ENCODE measurements at places on chromosomes 5 and 9.

- peak; percentile 81 for ATAC-seq
Measured at GRCh38 chr9:73149371-73150067, 2.1 kb upstream of the ANXA1 start.

GRCh38 chr9:33065157-33066076 is 11.1 kb downstream of the SMU1 start:
- no peak for ATAC-seq

GRCh38 chr5:40276426-40277102 is 403.2 kb upstream of the PTGER4 start:
- peak; percentile 15 for ATAC-seq

DNA sequence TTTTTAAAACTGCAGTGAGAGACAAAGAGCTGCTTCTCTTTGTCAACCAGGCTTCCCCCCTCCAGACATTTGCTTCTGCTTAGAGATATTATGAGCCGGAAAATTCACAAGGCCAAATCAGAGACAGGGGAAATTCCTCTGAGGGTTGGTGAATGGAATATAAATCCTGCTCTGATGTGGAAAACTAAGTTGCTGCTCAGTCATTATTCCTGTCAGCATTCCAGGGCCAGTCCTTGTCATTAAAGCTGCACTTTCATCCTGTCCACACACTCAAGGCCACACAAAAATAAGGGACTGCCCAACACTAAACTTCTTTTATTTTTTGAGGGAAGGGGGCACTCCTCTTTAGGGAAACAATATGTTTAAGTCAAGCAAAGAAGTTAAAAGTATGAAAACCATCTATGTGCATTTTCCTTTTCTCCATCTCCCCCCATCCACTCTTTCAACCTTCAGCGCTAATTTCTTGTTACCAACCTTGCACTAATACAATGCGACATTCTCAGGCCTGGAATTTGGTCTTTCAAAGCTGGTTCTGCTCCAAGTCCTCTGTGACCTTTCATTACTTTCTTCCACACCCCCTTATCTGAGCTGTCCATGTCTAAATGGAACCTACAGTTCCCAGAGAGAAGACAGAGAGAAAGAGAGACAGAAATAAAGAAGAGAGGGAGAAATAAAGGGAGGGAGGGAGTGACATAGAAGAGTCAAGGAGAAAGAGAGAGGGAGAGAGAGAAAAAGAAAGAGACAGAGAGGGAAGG is 118.9 kb upstream of the S1PR3 start:
- ATAC-seq, result no peak

GRCh38 chr5:15105799-15106393 is 234.3 kb upstream of the ANKH start:
- no peak for ATAC-seq

- no peak for ATAC-seq
Measured at GRCh38 chr5:178194026-178194425, 6.9 kb upstream of the GMCL2 start.

GRCh38 chr5:643351-643801 is 31.2 kb downstream of the CEP72 start:
- no peak for ATAC-seq

DNA sequence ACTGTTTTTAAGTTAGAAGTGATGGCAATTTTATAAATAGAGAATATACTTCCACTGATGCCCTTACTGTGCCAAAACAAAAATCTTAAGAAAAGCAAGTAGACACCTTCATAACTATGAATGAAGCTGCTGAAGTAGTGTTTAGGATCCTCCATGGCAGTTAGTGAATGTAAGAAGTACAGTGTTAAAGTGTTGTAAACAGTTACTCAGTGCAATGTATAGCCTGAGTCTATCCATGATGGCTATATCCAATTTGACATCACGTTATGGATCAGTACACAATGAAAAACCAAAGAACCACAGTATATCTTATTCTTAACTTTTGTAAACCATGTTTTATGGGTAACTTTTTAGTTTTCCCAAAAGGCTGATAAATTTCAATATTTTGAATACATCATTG is 7.1 kb downstream of the CCNG1 start:
- no peak for ATAC-seq

DNA sequence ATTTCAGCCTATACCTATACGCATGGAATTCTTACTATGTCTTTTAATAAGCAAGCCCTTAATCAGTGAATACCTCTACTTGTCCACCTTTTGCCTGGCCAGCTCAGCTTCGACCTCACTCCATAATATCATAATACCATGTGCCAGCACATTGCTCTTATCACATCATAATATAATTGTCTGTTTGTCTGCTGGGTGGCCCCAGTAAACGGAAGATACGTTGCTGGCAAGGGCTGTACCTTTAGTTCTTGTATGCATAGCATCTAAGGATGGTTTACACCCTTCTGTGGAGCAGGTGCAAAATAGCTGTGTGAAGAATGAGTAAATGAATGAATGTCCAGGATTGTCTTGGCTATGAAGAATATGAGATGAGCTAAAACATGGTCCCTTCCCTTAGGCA is 29.9 kb downstream of the SV2C start:
- ATAC-seq, result no peak

DNA sequence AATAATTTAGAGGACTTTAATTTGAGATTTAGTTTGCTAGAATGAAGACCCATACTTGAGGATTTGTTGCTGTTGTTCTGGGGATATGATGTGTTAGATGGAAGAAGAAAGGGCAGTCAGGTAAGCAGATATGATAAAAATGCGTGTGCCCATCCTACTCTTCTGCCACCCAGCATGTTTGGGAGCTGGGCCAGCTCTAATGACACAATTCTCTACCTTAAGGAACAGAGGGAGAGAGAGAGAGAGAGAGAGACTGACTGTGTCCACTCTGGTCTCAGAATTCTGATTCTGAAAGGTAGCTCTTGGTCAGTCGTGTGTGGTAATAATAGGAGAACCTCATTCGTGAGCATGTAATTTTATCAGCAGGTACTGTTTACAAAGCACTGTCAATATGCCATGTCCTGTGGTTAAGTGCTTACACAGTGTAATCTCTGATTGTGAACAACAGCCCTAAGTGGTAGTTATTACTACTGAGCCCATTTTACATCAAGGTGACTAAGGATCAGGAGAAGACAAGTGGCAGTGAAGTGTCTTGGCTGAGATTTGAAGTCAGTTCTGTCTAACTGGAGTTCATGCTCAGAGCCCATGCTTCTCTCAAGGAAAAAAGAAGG is 307.4 kb upstream of the SEMA6A start:
- no peak for ATAC-seq

DNA sequence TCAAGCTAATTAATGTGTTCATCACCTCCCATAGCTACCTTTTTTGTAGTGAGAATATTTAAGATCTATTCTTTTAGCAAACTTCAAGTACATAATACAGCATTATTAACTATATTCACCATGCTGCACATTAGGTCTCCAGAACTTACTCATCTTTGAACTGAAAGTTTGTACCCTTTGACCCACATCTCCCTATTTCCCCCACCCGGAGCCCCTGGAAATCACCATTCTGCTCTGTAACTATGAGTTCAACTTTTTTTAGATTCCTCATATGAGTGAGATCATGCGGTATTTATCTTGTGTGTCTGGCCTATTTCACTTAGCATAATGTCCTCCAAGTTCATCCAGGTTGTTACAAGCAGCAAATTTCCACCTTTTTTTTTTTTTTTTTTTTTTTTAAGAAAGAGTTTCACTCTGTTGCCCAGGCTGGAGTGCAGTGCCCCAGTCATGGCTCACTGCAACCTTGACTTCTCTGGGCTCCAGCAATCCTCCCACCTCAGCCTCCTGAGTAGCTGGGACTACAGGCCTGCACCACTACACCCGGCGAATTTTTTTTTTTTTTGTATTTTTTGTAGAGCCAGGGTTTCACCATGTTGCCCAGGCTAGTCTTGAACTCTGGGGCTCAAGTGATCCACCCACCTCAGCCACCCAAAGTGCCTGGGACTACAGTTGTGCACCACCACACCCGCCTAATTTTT is 100.4 kb upstream of the SAP30L start:
- ATAC-seq, result no peak

DNA sequence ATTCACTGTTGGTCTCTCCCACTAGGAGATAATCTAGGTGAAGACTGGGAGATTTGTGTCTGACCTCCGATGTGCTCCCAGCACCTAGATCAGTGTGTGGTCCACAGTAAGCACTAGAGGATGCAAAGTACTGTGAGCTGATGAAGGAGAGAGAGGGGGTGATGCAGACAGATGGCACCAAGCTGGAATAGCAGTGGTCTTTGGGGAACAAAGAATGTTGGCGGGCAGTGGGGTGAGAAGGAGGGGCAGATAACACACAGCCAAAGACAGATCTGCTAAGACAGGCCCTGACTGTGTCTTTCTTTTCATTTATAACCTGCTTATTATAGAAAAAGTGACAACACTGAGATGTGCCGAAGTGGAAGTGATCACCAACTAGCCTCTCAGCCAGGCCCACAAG is 37.5 kb downstream of the ERGIC1 start:
- no peak for ATAC-seq

- no peak for ATAC-seq
Measured at GRCh38 chr9:136949239-136949816, 2.7 kb upstream of the LCN12 start.

DNA sequence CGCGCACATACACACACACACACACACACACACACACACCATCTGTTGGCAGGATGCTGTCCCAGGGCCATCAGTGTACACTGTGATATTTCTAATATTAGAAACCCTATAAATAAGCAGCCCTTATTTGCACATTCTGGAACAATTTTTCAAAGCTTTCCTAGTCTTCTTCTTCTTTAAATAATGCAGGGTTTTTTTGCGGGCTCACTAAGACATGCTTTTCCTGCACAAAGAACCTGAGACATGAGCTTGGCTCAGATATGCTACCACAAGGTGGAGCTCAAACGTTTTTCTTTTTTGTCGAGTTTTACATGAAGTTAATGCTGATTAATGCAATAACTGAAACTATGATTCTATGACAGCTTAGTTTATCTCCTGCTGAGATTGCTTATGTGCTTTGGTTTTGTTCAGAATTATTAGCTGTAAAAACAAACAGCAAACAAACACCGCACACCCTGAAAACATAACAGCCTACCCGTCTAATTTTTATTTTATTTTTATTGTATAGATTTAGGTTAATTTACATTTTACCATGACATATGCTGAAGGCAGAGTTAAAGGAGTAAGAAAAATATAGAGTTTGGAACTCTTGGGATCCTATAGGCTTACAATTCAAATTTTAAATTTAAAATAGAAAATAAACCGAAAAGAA is 95.8 kb downstream of the ALDH1A1 start:
- no peak for ATAC-seq

GRCh38 chr9:5846096-5846495 is 13.2 kb upstream of the ERMP1 start:
- no peak for ATAC-seq

- no peak for ATAC-seq
Measured at GRCh38 chr5:125579182-125579581, 832.7 kb upstream of the ZNF608 start.

- no peak for ATAC-seq
Measured at GRCh38 chr9:94157050-94157801, 73.0 kb downstream of the PTPDC1 start.

- ATAC-seq, result no peak
Measured at GRCh38 chr9:8613346-8613825, 813.8 kb upstream of the DMAC1 start.

GRCh38 chr9:113624721-113625120 is 161.2 kb downstream of the RGS3 start:
- no peak for ATAC-seq

DNA sequence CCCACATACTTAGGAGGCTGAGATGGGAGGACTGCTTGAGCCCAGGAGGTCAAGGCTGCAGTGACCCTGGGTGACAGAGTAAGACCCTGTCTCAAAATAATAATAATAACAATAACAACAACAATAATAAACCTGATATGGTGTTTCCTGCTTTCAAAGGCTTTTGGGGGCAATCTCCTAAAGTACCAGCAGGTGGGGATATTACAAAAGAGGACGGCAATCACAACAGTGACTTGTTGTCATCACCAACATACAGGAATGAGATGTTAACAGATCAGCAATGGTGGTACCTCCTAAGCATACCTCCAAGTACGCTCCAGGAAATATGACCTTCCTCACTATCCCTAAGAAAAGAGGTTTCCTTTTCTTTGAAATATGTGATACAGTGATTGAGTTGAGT is 91.1 kb upstream of the RNF180 start:
- no peak for ATAC-seq

- ATAC-seq, result no peak
Measured at GRCh38 chr9:103661663-103662062, 432.4 kb upstream of the SMC2 start.

DNA sequence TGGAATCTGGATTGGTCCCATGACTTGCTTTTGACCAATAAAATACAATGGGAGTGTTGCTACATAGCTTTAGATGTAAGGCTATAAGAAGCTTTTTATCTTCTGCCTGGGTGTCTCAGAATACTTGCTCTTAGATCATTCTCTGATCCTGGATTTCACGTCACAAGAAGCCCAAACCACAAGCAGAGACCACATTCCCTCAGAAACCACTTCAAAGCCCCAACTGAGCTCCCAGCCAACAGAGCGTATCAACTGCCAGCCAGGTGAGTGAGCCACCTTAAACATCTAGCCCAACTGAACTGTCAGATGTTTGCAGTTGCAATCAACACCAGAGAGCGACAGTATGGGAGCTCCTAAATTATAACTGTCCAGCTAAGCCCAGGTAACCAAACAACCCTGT is 687.1 kb downstream of the TLE1 start:
- ATAC-seq, result no peak

- no peak for ATAC-seq
Measured at GRCh38 chr9:116051528-116051927, 102.1 kb upstream of the PAPPA start.

GRCh38 chr9:2677915-2678889 is 39.1 kb upstream of the KCNV2 start:
- no peak for ATAC-seq

DNA sequence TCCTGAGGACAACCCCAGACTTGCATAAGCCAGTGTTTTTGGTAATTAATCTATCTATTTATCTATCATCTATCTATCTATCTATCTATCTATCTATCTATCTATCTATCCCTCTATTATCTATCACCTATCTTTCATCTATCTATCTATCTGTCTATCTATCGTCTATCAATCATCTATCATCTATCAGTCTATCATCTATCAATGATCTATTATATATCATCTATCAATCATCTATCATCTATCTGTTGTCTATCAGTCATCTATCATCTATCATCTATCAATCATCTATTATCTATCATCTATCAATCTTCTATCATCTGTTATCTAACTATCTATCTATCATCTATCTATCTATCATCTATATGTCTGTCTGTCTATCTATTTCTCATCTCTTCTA is 85.5 kb downstream of the PTCH1 start:
- ATAC-seq, result no peak

- ATAC-seq, result peak; percentile 53
Measured at GRCh38 chr5:170333161-170333910, 35.8 kb upstream of the LCP2 start.

Measured in activated CD4-positive, CD25-positive, alpha-beta regulatory T cell treated with anti-CD3 and anti-CD28 coated beads, Interleukin-2, amount 50 U/mL, for 24 hours (primary cell).